ENCODE measurements at places on chromosomes 6 and 20.
A peak's percentile ranks its signal among the peaks of the same experiment; 100 is the strongest.

GRCh38 chr6:168139121-168139520 lies 60.1 kb upstream of the FRMD1 start:
- no peak for DNase-seq

- DNase-seq: no peak
Observed at GRCh38 chr6:28390688-28391087, 8.9 kb downstream of the ZSCAN12 start.

DNA sequence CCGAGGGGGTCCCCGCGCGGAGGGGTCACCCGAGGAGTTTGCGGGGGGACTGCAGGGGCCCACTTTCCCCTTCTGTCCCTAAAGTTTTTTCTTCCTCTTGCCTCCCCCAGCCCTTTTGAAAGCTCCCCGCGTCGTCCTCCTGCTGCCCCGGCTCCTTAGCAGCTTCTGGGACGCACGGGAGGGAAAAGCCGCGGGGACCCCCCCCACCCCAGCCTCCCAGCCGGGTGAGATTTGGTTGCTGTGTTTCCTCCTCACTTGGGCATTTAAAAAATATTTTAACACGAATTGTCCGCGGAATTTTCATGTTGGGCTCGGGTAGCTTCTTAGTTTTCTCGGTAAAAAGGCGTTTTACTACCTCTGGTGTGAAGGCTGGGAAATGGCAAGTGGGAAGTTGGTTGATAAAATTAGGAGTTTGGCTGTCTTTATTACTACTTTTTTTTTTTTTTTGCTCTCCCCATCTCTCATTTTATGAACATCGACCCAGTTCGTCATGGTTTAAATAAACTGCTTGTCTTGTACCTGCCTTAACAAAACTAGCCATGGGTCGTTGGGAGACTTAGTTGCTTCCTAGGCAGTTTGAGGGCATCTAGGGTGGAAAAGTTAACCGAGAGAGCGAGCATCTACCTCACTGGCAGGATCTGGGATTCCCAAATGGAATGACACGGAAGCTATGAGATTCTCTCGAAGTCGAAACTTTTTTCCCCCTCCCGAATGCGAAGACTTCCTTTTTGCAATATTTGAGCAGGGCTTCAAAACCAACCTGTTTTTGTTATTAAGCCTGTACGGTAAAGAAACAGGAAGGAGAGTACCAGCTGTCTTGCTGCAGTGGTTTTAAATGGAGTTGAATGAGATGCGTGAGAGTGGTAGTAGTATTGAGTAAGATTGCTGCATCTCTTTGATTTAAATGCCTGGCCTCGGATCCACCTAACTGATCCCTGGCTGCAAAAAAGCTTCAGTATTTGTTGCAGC lies 868 bp downstream of the NCOA3 start:
- DNase-seq: no peak

DNA sequence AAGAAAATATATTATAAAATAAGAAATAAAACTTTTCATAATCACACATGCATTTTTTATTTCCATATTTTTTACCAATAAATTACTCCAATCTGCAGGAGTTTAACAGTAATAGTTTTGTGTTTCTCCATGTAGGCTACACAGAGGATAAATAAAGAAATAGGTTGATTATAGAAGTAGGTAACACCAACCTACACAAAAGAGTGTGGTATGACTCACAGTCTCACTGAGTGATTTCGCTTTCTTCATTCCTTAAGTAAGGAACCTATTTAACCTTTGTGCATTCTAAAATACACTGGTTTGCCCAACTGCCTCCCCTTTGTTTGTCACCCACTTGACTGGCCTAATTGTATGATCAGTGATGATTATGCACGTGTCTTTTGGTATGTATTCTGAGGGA lies 244.2 kb upstream of the RIMS1 start:
- no peak for DNase-seq

GRCh38 chr20:21503345-21503744 lies 10.5 kb downstream of the NKX2-2 start:
- DNase-seq: no peak

- DNase-seq: no peak
Observed at GRCh38 chr6:107629548-107630129, 139.7 kb downstream of the SOBP start.

DNA sequence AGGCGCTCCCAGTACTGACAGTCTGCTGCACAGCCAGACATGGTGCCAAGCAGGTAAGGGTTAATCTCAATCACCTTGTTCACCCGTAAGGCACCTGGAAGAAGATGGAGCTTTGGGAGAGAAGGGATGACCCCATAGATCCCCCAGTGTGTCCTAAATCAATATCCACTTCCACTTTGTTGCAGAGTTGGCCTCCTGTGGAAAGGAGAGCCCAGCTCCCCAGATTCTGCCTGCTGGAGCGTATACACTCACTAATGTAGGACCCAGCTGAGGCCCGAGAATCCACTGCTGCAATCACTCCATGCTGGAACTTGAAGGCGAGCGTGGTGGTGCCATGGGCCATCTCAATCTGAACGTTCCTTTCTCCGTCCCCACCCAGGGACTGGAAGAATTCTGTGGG lies 1.2 kb downstream of the PSMB8 start:
- no peak for DNase-seq

- DNase-seq: no peak
Observed at GRCh38 chr6:169045486-169045885, 208.2 kb downstream of the THBS2 start.

DNA sequence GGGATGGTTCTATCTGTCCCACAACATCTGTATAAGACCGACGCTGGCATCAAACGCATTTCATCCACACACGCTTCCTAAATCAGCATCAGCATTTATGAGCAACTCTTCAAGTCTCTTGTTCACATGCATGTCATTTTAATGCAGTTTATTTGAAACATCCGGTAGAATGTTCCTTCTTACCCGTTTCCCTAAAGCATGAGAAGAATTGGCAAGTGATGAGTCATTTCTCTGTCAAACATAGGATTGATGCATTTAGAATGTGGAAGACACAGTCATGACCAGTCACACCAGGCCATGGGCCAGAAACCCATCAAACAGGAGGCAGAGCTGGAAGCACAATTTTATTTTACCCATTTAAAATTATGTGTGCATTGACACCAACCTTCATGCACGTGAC lies 122.8 kb downstream of the UST start:
- no peak for DNase-seq

- DNase-seq: no peak
Observed at GRCh38 chr20:23270382-23270911, 80.1 kb upstream of the NXT1 start.

GRCh38 chr6:62775427-62776022 lies 435.7 kb upstream of the FKBP1C start:
- DNase-seq: no peak

DNA sequence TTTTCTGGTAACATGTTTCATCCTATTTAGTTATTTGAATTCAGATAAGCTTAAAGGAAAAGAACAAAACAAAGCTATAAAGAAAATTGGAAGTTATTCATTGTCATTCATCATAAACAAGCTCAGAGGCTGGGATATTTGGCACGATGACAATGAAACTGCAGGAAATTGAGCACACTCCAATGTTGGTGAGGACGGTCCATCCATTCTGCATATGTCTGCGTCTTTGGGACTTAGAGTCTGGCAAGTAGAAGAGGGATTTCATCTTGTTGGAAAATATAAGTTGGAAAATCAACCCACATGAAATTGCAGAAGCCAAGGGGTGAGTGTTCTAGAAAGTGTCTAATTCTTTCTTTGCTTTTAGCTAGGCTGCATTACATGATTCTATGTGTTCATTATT lies 78.4 kb downstream of the HDGFL1 start:
- DNase-seq: no peak

GRCh38 chr6:88006557-88006956 lies 41.1 kb upstream of the SPACA1 start:
- DNase-seq: no peak

DNA sequence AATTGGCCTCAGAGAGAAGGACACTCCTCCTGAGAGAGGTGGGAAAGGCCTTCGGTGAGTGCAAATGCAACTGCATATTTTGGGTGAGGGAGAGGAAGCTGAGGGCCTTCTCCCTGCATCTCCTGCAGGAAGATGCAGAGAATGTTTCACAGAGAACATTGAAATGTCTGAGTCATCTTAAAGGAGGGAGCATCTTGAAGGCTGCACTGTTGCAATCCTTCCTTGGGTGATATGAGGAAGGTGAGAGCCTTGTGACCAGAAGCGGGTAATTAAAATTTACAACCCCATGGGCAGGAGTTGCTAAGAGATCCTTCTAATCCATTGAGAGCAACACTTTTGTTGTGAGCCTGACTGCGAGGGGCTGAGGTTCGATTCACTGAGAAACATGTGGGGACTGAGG lies 375.7 kb upstream of the MARCKS start:
- DNase-seq: no peak

DNA sequence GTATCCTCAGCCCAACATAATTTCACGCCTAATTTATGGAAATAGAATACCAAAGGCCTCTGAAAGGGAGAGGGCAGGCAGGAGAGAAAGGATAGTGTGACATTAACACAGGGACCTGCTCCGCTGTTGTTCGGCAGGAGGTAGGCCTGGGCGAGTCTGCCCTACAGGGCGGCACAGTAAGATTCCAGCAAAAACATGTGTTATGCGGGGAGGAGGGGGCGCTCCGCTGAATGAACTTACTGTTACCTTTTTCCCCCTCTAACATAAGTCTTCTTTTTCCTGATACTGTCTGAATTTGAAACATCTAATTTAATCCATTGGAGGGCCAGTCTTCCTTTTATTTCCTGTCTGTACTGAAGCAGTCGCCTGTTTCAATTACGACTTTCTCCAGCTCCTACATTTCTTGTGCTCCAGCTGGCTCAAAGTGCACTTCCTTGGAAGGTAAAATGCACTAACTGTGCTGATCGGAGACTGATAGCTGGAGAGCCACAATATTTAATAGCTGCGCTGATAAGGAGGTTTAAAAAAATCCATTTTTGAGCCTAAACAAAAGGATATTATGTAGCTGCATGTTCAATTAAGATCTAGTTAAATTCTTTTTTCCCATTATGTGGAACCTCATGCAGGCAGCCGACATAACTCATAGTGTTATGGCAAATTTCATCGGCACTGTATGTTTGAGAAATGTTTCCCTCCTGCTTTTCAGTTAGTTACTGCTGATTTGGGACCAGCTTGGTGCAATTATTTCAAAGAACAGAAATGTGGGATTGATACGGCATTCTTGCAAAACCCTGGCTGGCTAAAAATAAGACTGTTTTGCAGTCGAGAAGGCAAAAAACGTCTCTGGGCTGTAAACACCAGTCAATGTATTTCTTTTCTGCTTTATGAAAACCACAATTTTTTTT lies 193.0 kb downstream of the FOXC1 start:
- no peak for DNase-seq

DNA sequence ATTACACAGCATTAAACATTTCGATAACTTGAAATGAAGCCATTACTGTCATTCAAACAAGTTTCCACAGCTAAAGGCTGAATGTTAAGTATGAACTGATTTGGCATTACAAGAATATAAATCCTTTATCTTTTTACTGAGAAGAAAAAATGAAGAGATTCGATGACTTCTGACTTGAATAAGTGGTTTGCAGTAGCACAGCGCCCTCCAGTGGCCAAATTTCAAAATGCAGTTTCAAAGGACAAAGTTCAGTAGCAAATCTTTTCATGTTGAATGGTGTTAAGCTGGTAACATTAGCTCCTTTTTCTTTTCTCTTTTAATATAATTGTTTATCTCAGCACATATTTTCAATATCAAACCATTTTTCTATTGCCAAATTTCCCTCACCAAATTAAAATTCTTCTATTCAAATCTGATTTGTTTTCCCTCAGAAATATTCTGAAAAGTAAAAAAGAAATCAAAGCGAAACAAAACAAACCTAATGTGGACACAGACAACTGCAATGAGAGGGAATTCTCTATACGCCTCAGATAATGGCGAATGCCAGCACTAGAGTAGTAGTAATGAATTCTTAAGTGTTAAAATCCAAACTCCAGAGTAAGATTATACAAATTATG lies 145.7 kb downstream of the BTBD9 start:
- DNase-seq: peak; percentile 74

DNA sequence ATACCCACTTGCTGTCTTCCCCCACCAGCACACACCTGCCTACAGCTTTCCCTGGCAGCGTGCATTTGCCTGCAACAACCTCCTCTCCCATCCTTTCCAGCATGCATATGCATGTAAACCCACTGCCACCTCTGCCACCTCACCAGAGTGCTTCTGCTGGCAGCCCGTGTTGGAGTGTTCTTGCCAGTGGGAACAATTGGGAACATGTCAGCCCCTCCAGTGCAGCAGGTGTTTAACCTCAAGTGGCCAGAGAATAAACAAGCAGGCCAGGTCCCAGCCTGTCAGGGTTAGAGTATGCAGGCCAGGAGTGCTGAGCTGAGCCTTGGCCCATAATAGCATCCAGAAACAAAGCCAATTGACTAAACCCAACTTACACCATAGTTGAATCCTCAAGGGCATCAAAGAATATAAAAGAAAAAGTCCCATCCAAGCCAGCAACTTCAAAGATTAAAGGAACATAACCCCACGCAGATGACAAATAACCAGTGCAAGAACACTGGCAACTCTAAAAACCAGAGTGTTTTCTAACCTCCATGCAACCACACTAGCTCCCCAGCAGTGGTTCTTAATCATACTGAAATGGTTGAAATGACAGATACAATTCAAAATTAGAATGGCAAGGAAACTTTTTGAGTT lies 1212.1 kb upstream of the CITED2 start:
- no peak for DNase-seq

DNA sequence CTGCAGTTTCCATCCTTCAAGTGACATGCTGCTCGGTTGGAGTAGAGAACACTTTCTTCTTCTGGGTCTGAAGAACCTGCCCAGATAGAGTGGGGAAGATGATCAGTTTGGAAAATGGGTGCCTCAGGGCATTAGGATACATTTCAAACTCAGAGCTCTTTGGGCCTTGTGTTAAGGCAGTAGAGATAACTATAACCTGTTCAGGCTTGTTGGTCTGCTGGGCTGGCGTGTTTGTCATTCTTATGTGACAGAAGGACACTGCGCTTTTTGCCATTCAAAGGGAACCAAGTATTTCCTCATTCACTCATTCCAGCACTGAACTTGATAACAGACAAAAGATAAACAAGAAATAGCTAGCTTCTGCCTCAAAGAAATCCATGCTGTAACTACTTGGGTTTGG lies 3.8 kb downstream of the TOMM34 start:
- DNase-seq: no peak

DNA sequence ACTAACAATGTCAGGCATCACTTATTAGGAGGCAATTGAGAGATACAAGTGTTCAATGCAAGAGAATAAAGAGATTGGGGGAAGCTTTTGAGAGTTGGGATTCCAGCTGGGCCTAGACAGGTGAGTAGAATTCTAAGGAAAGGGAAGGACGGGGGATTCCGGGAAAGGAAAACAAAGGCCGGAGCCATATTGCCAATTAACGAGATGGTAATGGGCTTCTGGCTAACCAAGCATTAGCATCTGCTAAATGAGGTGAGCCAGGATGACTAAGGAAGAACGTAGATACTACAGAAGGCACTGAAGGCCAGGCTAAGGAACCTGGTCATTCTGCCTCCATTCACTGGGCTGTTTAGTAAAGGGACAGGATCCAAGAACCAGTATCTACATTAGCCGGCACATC lies 10.5 kb downstream of the FYN start:
- no peak for DNase-seq

DNA sequence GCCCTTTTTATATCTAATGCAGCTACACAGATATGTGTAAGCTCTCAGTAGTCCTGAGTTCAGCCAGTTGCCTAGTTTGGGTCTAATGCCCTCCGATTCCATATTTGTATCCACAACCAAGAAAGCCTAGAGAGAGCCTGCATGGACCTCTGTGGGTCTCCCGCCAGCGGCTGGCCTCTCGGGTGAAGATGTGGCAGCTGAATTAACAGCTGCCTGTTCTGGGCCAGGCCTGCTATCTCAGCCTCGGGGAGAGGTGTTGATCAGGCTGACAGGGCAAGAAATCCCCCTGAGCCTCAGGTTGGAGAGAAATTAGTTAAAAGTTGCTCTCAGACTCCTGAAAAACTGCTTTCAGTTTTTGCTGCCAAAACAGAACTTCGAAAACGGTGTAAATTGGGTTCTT lies 19.8 kb downstream of the PTK7 start:
- DNase-seq: no peak

All from activated T-cell treated with anti-CD3 and anti-CD28 coated beads for 1 hour (primary cell).